ENCODE measurements at places on chromosomes 16 and 17.

DNA sequence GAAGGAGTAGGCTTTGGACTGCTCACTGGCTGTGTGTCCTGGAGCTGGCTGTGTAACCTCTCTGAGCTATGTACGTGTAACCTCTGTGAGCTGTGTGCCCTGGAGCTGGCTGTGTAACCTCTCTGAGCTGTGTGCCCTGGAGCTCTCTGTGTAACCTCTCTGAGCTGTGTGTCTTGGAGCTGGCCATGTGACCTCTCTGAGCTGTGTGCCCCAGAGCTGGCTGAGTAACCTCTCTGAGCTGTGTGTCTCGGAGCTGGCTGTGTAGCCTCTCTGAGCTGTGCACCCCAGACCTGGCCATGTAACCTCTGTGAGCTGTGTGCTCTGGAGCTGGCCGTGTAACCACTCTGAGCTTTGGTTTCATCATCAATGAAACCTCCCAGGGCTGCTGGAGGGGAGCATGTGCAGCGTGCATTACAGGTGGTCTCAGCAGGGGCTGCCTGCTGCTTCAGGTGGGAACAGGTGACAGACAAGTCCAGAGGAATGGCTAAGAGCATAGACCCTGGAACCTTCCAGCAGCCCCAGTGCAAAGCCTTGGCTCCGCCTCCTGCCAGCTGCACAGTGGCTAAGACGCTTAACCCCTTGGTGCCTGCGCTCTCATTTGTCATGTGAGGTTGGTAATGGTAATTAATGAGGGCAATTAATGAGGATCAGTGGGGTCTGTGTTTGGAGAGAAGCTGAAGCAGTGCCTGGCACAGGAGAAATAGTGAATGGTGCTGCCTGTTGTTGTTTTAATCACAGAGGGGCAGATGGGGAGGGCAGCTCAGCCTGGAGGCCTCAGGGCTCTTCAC lies 86.7 kb downstream of the KATNIP start:
- no peak for DNase-seq

GRCh38 chr17:47803201-47803600 lies 18.4 kb downstream of the OSBPL7 start:
- no peak for DNase-seq

DNA sequence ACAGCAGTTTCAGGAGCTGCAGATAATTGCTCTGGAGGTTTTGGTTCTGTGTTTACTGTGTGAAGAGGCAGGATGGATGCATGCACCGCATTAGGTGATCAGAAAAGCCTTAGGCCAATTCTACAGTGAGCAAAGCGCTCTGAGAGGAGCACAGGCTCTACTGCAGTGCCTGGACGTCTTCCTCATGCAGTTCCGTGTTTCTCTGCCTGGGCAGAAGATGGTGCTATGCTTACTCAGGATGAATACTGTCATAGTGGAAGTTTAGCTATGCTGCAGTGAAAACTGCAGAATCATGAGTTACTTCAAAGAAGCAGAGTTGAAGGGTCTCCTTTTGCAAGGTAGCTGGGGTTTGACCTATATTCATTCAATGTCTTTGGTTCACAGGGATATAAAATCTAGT lies 1012.4 kb downstream of the KCNJ18 start:
- no peak for DNase-seq

DNA sequence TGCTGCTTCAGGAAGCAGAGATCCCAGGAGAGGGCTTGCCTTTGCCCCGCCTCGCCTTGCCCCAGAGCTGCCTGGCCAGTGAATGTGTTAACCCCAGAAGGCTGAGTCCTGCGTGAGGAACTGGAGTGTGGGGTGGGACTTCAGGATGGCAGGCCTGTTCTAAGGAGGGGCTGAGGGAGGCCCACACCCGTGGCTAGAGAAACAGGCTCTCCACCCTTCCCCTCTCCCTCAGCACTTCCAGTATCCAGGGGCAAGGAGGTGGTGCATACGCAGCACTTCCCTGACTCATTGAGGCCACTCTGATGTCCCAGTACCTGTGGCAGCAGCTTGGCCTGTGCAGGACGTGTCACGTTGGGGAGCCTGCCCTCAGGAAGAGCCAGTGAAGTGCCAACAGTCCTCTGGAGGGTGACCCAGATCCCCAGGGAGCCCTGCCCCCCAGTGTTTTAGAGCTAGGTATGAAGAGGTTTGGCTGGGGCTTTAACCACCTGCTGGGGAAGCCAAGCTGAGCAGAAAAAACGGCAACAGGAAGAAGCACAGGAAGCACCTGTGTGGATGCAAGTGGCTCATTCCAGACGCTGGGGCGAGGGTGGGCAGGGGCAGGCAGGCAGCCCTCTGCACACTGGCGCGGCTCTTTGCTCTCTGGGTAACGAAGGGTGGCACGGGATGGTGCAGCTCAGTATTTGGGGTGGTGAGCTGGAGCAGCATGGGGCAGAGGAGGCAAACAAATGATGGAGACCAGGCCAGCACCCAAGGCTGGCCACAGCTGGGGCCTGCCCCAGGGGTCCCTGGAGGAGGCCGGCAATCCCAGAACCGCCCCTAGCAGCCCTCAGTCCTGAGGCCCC lies 14.7 kb upstream of the CTCF start:
- DNase-seq = no peak

GRCh38 chr16:65531475-65531874 lies 409.6 kb upstream of the CDH11 start:
- no peak for DNase-seq

DNA sequence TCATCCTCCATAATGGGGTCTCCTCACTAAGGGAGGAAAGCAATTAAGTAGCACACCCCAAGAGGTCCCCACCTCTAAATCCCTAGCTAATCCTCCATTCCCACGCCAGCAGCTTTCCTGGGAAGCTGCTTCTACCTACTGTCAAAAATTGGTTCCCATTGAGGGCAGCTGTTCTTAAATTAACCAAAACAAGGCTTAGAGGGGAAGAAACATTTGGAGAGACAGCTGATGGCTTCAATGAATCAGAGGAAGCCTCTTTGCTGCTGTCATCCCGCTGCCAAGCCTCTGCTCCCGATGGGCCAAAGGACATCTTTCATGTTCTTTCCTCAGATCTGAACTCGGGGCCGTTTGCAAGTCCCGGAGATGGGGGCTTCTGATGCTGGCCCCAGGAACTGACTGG lies 26.6 kb downstream of the AIPL1 start:
- DNase-seq = no peak

DNA sequence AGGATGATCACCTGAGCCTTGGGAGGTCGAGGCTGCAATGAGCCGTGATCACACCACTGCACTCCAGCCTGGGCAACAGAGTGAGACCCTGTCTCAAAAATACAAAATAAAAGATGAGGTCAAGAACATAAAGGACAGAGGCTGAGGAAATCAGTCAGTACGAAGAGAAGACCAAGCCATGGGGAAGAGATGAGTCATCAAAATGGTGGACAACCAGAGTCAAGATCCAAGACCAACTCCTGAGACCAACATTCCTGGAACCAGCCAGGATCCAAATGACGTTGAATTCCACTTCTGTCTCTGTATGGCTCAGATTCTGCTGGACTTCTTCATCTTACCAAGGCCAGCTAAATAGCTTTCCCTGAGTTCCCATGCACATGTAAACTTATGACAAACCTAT lies 44.8 kb upstream of the NOG start:
- DNase-seq = no peak

- DNase-seq = peak; percentile 74
These were observed 30.6 kb downstream of the RPTOR start for GRCh38 chr17:80575057-80575875.

DNA sequence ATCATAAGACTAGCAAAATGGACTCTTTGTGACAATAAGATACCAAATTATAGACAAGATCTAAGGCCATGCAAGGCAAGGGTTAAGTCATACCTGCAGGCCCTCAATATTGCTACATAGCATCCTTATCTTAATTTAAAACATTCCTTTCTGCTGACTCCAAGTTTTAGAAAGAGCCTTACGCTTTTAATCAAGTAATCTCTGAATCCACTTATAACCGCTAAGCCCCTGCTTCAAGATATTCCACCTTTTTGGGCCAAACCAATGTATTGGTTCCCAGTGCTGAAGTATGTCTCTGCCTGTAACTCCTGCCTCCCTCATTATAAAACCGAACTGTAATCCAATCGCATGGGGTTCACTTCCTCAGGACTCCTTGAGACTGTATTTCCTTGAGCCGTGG lies 255.4 kb downstream of the PHKB start:
- DNase-seq = no peak

- DNase-seq = no peak
These were observed 131.3 kb downstream of the AIPL1 start for GRCh38 chr17:6303664-6304063.

DNA sequence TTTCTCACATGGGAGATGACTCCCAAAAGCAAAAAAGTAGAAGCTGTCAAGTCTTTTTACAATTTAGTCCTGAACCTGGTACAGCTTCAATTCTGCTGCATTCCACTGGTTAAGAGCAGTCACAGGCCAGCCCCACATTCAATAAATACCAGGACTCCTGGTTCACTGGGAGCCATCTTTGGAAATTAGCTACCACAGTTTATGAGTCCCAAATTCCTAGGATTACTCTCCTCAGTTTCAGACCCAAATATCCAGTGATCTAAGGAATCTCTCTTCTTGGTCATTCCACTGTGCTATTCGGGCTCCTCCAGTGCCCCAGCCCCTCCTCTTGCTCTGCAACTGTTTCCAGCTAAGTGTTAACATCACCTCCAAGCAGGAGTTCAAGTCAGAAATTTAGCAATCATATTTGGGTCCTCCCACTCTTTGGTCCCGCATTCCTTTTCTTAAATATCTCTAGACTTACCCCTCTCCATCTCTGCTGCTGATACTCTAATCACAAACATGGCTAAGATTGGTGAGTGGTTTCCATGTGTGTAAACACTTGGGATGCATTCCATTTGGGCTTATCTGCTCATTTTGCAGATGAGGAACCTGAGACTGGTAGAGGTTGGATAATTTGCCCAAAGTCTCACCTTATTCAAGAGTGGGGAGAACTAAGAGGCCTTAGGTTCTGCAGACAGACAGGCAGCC lies 9.6 kb upstream of the WIPF2 start:
- DNase-seq = peak; percentile 43

DNA sequence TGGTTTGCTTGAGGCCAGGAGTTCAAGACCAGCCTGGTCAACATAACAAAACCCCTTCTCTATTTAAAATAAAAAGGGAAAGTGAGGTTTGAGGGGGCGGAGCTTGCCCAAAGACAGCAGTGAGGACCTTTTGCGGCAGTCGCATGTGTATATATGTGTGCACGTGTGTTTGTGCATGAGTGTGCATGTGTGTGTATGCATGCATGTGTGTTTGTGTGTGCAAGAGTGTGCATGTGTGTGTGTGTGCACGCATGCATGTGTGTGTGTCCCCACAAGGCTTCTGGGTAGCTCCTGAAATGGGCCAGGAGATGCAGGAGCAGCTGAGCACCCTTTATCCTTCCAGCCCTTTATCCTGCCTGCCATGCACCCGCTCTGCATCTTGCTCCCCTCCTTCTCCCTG lies 9.0 kb downstream of the RHBDL3 start:
- DNase-seq = no peak

GRCh38 chr16:21617607-21618006 lies 18.2 kb downstream of the METTL9 start:
- DNase-seq = no peak

DNA sequence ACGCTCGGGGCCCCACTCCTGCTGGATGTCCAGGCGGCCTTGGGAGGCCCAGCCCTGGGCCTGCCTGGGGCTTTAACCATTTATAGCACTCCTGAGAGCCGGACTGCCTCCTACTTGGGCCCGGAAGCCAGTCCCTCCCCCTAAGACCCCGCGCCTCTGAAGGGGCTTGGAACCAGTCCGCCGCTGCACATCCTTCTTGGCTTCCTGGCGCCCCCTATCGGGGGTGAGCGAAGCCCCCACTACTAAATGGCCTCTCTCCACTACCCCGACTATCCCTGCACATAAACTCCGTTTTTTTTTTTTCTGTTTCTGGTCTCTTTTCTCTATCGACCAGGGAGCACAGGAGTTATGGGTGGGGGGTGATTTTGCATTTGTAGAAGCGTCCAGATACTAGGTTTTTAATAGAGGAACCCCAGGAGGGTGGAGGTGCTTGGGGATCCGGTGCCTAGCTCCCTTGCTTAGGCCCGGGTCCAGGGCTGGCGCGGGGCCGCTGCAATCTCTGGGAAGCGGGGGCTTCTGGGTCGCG lies 633 bp upstream of the NOL3 start:
- DNase-seq = no peak

- peak; percentile 59 for DNase-seq
These were observed 27.0 kb downstream of the CDIP1 start for GRCh38 chr16:4511441-4512082.

- no peak for DNase-seq
These were observed 2.0 kb downstream of the MAZ start for GRCh38 chr16:29808219-29808900.

GRCh38 chr16:72099377-72099818 lies 5.8 kb downstream of the DHX38 start:
- peak; percentile 27 for DNase-seq

GRCh38 chr17:8857919-8858318 lies 9.6 kb downstream of the PIK3R6 start:
- DNase-seq = peak; percentile 84

DNA sequence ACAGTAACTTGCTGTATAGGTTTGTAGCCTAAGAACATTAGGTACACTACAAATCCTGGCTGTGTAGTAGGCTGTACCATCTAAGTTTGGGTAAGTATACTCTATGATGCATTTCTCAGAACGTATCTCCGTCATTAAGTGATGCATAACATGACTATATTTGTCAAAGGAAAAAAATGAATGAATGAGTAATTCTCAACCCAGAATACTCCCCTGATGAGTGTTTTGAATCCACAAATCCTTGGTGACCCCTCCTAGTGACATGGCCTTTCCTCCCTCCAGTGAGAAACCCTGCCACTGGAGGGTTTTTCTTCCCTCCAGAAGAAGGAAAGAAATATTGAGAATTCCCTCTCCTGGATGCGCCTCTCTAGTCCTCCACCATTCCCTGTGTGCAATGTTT lies 24.0 kb upstream of the SALL1 start:
- peak; percentile 15 for DNase-seq

DNA sequence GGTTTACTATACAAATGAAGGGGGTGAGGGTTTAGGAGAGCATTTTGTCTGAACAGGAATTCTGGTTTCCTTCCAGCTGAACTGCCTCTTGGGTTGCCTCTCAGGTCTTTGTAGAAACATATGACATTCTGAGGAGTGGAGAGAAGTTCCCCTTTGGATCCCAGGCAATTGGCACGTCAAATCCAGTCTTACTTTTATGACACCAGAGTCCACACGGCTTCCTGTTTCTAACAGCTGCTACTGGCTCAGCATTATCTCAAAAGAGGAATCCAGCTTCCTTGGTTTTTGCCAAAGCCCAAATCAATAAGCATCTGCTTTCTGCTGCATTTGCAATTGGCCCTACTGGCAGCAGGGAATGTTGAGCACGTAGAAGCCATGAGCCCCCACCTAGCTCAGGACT lies 97.6 kb upstream of the FAM20A start:
- no peak for DNase-seq

GRCh38 chr17:5638596-5638995 lies 54.3 kb upstream of the NLRP1 start:
- DNase-seq = no peak

DNA sequence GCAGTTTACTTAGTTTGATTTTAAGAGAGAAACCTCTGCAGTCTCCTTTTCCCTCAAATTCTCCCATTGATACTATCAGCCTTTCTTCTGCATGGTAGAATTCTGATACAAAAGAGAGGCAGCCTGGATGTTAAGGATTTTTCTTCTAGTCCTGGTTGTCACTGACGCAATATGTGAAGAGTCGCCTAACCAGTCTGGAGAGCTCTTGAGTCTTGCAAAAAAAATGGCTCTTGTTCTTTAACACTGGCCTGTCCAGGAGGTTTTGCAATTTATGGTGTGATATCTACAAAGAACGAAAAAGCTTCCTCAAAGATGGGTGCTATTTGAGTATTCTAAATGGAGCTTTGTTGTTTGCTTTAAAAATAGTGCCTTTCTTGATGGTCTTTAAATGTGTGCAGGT lies 28.9 kb downstream of the COX10 start:
- DNase-seq = no peak

Measured in SJSA1 (cell line).